ENCODE measurements at places on chromosomes 4 and X.
A peak's percentile ranks its signal among the peaks of the same experiment; 100 is the strongest.

- no peak for DNase-seq
These were observed 383.6 kb downstream of the ADGRL3 start for GRCh38 chr4:61583696-61584095.

DNA sequence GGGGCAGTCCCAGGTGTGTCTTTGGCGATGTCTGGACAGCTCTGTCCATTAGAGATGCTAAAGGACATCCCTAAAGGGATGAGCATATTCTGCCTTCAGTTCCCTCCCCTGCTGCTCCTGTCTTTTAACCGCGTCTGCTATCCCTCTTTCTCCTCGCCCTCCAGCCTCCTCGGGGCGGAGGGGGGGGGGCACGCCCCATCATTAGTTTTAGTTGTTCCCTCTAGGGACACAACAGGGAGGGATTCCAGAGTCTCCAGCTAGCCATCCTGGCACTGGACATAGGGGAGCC lies 1.1 kb downstream of the MSL3 start:
- no peak for DNase-seq

DNA sequence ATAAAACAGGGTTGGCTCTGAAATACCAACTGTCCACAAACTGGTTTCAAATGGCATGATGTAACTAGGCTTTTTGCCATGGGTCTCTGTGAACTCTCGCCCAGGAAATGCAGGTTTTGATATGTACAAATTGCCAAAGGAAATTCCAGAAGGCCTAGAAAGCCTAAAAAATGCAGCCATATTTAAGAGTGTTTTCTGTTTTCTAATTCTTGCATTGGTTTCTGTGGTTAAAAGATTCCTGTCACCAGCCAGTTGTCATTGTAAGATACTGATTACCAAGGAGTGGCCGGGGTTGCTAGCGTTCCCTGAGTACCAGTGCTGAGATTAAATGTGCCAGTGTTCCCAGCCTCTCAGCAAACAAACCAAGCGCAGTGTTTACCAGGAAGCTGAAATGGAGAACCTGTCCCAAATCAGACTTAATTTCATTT lies 53.9 kb upstream of the SORBS2 start:
- DNase-seq = no peak

- DNase-seq = no peak
These were observed 70.1 kb downstream of the CCNG2 start for GRCh38 chr4:77226939-77227705.

DNA sequence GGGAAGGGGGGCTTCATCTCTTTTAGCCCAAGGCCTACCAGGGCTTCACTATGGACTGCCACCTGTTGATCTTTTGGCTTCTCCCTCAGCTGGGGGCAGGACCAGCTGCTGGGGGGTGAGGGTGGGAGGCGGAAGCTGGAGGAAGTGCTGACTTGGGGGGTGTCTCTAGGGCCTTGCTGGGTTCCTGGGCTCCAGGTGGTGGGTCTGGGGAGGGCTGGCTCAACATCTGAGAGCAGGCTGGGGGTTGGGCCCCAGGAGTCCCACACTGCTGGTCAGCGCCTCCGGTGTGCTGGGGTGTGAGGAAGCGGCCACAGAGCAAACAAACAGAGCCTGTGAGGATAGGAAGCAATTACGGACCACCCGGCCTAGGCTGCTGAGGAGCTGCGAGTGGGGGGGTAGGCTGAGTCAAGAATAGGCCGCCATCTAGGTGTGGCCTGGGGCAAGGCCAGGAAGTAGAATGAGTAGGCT lies 85.7 kb downstream of the EFNB1 start:
- no peak for DNase-seq

GRCh38 chr4:157004279-157005161 lies 32.9 kb upstream of the PDGFC start:
- no peak for DNase-seq

- no peak for DNase-seq
These were observed at the start of gene ARHGEF38 for GRCh38 chr4:105551965-105552746. ARHGEF38 (plus strand) TSS chr4:105552620; CDS start chr4:105552766, 146 bp downstream.

- peak; percentile 39 for DNase-seq
These were observed 31.5 kb upstream of the IL21 start for GRCh38 chr4:122652379-122652778.

- no peak for DNase-seq
These were observed 3.3 kb upstream of the MYOZ2 start for GRCh38 chr4:119132306-119132705.

GRCh38 chr4:17619416-17620105 lies 5.1 kb downstream of the MED28 start:
- no peak for DNase-seq

GRCh38 chrX:74272230-74272629 lies 31.8 kb upstream of the ZCCHC13 start:
- DNase-seq = no peak

DNA sequence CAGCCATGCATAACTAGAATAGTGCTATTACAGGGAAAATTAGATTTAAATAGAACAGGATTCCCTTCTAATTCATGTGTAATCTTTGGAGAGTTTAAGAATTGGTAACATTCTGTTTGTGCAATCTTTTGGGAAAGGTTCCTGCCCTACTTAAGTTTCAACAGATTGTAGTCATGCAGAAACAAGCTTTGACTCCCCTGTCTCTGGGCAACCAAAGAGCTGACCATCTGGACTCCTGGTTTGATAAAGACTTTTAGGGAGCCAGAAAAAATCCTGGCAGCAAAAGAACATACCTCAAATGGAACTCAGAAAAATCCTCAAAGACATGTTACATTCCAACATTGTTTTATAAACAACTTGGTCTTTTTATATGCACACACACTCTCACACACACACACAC lies 191.1 kb upstream of the NEIL3 start:
- no peak for DNase-seq

DNA sequence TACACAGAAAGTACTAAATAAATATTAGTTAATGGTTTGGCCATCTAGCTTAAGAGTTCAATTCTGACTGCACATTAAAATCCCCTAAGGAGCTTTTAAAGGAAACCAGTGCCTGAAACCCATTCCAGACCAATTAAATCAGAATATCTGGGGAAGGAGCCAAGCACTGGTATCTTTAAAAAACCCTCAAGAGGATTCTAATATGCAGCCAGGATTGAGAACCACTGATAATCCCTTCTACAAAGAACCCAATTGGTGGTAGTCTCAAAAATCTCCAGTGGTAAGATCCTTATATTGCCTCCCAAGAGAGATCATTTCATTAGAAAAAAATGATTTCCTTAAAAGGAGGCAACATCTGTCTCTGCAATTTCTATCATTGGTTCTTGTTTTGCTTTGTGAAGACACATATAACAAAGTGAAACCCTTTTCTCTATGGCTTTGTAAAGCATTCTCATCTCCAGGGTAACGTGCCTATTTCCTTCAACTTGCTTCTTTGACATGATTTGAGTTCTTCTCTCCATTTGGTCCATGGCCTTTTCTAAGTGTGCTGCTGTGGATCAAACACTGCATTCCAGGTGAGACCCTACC lies 3.5 kb downstream of the GPR34 start:
- DNase-seq = no peak

- DNase-seq = no peak
These were observed 228.7 kb upstream of the ANKRD50 start for GRCh38 chr4:124941267-124941666.

GRCh38 chrX:23819385-23820234 lies 36.6 kb downstream of the SAT1 start:
- no peak for DNase-seq

DNA sequence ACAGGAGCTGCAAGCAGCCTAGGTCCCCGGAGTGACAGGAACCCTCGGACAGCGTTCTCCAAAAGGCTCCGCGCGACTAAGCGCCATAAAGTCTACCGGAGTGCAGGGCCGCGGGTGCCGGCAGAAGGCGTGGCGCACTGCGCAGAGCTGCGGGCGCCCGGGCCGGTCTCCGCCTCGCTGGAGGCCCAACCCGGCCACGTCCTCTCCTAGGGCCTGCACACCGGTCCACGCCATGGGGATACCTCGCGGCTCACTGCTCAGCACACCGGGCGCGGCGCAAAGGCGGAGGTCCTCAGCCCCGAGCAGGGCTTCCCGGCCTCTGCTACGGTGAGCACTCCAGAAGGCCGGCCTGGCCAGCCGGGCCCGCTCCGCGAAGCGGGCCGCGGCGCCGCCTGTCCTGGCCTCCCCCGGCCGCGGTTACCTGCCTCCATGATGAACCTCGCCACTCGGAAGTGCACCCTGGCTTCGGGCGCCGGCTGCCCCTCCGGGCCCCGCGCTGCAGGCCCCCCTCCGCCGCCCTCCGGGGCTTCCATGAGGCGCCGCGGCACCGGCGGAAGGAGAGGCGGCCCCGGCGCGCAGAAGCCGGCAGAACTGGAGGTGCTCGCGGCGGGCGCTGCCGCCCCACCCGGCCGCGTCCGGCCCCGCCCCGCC lies at the start of gene CCNQ:
Gene CCNQ (minus strand): TSS at position 599 of the 651 bp plus-strand sequence. CDS start 66 bp downstream, at position 533.
- no peak for DNase-seq

DNA sequence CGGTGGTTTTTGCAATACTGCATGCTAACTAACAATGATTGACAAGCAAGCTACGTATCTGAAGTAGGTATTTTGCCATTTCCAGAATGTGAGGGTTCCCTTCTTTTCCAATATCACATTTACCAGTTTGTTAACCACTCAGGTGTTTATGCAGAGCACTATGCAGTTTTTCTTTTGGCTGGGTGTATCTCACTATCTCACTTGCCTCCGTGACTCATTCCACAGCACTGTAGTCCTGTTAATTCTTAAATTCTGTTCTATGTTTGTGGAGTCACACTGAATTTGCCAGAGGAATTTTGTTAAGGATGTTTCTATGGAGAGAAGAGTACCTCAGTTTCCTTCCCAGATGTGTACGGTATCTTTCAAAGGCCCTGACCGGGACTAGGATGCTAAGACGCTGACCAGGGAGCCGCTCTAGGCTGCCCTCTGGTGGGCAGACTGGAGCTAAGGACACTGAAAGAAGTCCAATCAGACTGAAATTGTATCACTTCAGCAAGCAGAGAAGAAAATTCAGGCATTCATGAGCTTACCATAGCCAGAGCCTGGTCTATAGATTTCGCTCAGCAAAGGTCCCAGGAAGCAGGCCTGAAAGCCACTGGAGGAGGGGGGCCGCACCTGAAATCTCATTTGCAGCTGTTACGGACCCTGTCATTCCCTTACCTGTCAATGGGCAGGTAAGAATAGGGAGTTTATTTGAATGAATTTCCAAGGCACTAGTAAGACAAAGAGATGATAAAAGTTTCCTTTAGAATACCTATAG lies 388.4 kb upstream of the SPOCK3 start:
- DNase-seq = no peak

GRCh38 chr4:81845273-81845672 lies 373.6 kb upstream of the RASGEF1B start:
- no peak for DNase-seq

DNA sequence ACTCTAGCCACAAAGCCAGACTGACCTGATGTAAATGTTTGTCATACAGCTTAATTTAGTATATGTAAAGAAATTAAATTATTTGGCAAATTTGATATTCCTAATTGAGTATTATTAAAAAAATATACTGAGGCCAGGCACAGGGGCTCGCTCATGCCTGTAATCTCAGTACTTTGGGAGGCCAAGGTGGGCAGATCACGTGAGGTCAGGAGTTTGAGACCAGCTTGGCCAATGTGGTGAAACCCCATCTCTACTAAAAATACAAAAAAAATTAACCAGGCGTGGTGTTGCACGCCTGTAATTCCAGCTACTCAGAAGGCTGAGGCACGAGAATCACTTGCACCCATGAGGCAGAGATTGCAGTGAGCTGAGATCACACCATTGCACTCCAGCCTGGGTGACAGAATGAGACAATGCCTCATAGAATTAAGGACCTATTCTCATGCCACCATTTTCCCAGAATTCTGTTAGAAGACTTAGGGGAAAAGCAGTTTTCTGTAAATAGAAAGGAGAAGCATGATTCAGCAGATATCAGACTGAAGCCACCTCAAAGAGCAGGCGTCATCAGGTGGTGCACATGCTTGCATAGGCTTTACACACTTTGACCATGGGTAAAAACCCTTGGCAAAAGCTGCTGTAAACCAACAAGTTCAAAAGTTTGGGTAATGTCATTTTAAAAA lies 6.1 kb downstream of the UBQLN2 start:
- no peak for DNase-seq

DNA sequence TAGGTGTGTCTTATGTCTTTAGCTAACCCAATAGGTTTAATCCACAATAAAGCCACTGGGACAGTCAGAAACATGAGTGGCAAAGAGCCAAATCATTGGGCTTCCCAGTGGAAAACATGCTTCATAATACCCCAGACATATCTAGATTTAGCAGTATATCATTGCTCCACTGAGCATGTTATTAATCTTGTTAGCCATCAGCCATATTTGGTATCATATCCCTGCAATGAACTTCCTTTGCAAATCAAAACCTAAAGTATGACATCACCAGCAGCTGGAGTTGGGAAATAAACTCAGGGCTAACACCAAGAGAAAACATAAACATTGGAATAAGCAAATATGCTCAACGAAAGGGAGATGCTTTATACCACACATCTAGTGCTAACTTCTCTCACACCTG lies 280.8 kb upstream of the NOCT start:
- no peak for DNase-seq

GRCh38 chr4:37440501-37440900 lies 196.0 kb downstream of the NWD2 start:
- no peak for DNase-seq

GRCh38 chr4:171397175-171397574 lies 416.0 kb upstream of the GALNTL6 start:
- no peak for DNase-seq

- DNase-seq = no peak
These were observed 9.3 kb upstream of the ADH1C start for GRCh38 chr4:99361899-99362275.

GRCh38 chr4:2248821-2249261 lies 6.9 kb upstream of the HAUS3 start:
- no peak for DNase-seq

GRCh38 chrX:17082831-17083230 lies 136.4 kb downstream of the REPS2 start:
- DNase-seq = no peak

DNA sequence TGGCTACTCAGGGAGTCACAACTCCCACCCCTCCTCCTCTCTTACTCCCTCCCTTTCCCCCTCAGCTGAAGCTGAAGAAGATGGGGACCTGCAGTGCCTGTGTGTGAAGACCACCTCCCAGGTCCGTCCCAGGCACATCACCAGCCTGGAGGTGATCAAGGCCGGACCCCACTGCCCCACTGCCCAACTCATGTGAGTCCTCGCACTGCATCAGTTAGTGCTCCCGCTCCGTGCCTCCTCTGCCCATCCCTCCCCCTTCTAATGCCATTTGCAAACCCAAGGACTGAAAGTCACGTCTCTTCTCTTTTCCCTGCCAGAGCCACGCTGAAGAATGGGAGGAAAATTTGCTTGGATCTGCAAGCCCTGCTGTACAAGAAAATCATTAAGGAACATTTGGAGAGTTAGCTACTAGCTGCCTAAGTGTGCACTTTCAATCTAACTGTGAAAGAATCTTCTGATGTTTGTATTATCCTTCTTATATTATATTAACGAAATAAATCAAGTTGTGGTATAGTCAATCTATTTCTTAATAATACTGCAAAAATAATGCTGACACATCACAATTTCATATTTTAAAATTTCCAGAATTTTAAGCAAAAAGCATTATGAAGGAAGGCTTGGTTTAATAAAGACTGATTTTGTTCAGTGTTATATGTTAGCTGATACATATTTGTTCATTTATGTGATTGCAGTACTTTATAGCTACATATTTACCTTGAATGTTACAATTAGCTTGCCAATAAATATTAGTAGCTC lies 800 bp downstream of the PF4V1 start:
- no peak for DNase-seq

Measured in stimulated activated CD4-positive, alpha-beta T cell treated with anti-CD3 and anti-CD28 coated beads, TNF-alpha, amount 100 ng/mL, for 24 hours (primary cell).